Activated CD8-positive, alpha-beta memory T cell treated with anti-CD3 and anti-CD28 coated beads, Interleukin-2, amount 10 ng/mL, durations not matched to agents 7 days and 5 days (primary cell): ENCODE measurements at places on chromosomes 5 and 9.

DNA sequence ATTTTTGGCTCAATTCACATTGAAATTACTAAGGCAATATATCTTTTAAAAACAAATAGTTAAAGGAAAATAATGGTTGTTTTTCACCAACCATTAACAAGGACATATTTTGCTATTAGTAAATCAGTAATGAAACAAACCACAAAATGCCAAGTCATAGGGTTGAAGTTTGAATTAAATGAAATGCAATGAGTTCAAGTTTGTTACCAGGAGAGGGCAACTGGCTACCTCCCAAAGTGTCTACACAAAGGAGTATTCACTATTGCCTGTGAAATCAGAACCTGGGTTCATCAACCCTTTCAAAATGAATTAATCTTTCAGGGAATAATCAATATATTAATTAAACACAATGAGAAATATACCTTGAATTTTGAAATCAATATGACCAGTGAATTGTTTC, 138.4 kb upstream of the DMRTA1 start:
- no peak for DNase-seq

GRCh38 chr5:136188859-136189258, 4.1 kb downstream of the SMIM32 start:
- no peak for DNase-seq

- DNase-seq = no peak
Observed at GRCh38 chr5:66306844-66307315, 162.8 kb downstream of the SREK1 start.

- DNase-seq = no peak
Observed at GRCh38 chr9:94801234-94801633, 74.7 kb downstream of the AOPEP start.

DNA sequence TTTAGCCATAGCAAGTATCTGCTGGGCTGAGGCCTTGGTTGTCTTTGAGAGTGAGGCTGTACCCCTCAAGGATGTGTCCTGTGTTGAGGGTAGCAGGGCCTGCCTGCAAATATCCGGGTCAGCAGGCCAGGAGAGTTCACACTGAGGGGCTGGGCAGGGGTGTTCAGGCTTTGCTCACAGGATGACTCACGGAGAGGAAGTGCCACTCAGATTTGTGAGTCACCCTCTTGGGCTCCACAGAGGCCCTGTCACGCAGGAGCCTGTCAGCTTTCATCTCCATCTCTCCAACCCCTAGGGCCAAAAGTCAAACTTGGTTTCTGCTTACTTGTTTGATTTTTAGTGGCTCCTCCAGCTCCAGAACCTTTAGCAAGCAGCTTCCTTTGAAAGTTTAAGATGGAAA, 211.5 kb downstream of the SEC61B start:
- peak; percentile 90 for DNase-seq

GRCh38 chr9:104961238-104961637, 33.3 kb upstream of the ABCA1 start:
- DNase-seq = peak; percentile 74

- DNase-seq = no peak
Observed at GRCh38 chr9:132742821-132743311, 72.6 kb downstream of the GTF3C4 start.

DNA sequence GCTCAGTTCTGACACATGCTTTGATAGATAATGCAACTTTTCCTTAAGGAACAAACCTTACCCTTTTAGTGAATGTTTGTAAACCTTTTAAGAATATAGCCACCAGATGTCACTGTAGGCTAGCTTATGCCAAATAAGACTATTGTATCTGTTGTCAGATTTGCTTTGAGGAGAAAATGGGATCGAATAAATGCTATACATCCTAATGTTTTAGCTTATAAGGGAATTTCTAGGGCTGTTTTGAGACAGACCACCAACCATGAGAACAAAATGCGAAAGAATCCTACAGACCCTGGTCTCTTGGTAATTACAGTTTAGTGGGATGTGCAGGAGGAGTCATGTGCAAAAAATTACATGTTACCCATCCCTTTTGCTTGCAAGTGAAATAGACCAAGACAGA, 127.6 kb upstream of the NMUR2 start:
- no peak for DNase-seq

DNA sequence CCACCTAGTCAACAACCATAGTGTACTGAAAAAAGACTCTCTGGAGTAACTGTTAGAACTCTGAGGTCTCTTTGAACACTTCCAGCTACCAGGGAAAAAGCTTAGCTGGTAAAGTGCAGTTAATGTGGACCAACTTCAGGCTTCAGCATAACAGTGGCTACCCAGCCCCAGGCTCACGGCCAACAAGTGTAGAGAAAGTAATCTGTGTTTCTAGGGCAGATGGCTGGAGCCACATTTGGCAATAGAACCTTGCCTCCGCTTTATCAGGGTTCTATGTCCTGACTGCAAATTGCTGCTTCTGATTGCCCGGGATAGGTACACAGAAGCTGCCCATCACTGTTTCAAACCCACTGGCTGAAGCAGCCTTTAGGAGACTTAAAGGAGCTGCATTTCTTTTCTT, 76.0 kb upstream of the SIMC1 start:
- no peak for DNase-seq

DNA sequence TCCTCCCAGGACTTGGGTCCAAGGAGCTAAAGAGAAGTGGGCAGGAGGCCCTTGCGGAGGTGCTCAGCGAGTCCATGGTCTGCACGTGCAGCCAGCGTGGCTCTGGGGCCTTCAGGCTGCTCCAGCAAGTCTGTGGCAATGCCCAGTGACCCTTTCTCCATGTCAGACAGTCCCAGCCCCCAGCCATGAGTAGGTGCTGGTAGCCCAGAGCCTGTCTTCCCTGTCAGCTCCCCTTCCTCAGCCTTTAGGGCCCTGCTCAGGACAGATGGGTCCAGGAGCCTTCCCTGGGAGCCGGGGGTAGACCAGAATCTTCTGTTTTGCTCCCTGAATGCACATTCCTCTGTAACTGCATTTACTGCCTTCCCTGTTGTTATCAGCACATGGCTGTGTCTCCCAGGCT, 147.2 kb upstream of the IRX2 start:
- no peak for DNase-seq

GRCh38 chr9:130638284-130639123, 25.9 kb upstream of the PRDM12 start:
- no peak for DNase-seq

DNA sequence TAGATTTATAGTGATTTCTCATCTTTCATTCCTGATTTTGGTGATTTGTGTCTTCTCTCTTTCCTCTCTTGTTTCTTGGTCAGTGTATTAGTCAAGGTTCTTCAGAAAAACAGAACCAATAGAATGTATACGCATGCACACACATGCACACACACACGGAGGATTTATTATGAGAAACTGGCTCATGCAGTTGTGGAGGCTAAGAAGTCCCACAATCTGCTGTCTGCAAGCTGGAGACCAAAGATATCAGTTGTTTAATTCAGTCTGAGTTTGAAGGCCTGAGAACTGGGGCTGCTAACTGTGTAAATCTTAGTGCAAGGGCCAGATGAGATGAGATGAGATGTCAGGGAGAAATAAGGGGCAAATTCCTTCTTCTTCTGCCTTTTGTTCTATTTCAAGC, 5.7 kb upstream of the RPS23 start:
- no peak for DNase-seq

DNA sequence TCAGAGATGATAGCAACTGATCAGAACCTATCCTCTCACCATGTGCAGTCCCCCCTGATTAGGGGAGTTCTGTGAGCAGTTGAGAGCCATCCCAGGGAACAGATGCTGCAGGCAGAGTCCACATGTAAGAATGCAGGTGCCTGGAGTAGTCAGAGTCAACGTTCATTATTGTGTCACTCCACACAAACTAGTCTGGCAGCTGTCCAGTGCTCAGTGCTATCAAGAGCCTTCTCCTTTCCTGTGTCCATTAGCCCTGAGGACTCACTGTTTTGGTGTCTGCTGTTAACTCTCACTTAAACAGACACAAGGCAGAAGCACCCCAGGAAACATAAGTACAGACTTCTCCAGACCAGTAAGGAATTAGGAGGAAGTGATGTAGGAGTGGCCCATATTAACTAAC, 2.5 kb downstream of the SH3TC2 start:
- no peak for DNase-seq
